ENCODE measurements at places on chromosomes 3 and 15. TPM values are rescaled to one million over a fixed set of nuclear protein-coding genes. Genes with fewer than 3 reads are reported as not detected.

DNA sequence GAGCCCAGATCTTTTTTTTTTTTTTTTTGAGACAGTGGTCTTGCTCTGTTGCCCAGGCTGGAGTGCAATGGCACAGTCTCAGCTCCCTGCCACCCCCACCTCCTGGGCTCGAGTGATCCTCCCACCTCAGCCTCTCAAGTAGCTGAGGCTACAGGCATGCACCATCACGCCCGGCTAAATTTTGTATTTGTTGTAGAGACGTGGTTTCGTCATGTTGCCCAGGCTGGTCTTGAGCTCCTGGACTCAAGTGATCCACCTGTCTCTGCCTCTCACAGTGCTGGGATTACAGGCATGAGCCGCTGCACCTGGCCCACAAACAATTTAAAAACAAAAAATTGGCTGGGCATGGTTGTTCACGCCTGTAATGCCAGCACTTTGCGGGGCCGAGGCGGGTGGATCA lies 22.6 kb upstream of the SLC6A6 start:
- no peak for DNase-seq

GRCh38 chr15:43794269-43795037 lies 2.3 kb downstream of the SERF2 start:
- DNase-seq = no peak

ASB14 gene
- 0.27 TPM for polyA plus RNA-seq

- DNase-seq = no peak
These were observed 117.2 kb downstream of the TJP1 start for GRCh38 chr15:29704950-29705597.

FGF7 gene
- not detected for polyA plus RNA-seq

- no peak for DNase-seq
These were observed 37.9 kb downstream of the FNDC3B start for GRCh38 chr3:172077197-172077757.

SH2D7 gene
- polyA plus RNA-seq = not detected

GRCh38 chr3:63051920-63052319 lies 176.7 kb upstream of the CADPS start:
- no peak for DNase-seq

CCNB2 gene
- polyA plus RNA-seq = 1.1 TPM

DZIP1L gene
- polyA plus RNA-seq = not detected

Data from immature natural killer cell (primary cell).